H1 (cell line): ENCODE measurements at places on chromosomes 7 and 10.
A peak's percentile ranks its signal among the peaks of the same experiment; 100 is the strongest.

GRCh38 chr7:149558149-149558861, 60.7 kb upstream of the ZNF746 start:
- no peaks in the 10 kb centered on the region for H3K27me3 ChIP-seq
- H3K36me3 ChIP-seq = no peaks in the 10 kb centered on the region
- H3K27ac ChIP-seq = no peak overlapping the region
- H3K4me1 ChIP-seq = no peaks in the 10 kb centered on the region
- H3K4me3 ChIP-seq = no peak overlapping the region
- no peak for DNase-seq

GRCh38 chr10:100519311-100520051, at the start of gene SEC31B:
TSS of gene SEC31B (minus strand) at chr10:100519861. CDS start at chr10:100516952, 2,909 bp downstream.
- peaks cover 11% of the 10 kb centered on the region for H3K36me3 ChIP-seq
- DNase-seq = no peak
- peaks cover 3% of the 10 kb centered on the region; the same call in 1 of the 2 replicates for H3K4me1 ChIP-seq

- H3K27ac ChIP-seq = no peak overlapping the region
- DNase-seq = no peak
- H3K4me1 ChIP-seq = no peaks in the 10 kb centered on the region
- no peak overlapping the region for H3K4me3 ChIP-seq
- no peaks in the 10 kb centered on the region for H3K27me3 ChIP-seq
Observed at GRCh38 chr10:100128951-100129350, 47.3 kb upstream of the CPN1 start.

DNA sequence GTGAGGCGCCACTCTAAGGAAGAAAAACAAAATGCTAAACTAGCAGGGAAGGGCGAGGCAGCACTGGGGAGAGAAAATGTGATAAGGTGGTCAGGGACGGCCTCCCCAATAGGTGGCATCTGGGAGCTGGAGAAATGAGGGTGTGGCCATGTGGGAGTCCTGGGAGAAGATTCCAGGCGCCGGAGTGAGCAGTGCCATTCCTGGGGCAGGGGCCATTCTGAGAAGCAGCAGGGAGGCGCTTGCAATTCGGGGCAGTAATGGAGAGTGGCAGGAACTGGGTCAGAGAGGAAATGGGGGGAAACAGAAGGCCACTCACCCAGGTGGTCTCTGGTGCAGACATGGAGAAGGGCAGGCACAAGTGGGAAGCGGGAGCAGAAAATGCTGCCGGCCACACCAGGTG, 61.8 kb upstream of the LRRC18 start:
- H3K4me3 ChIP-seq = no peak overlapping the region
- H3K27me3 ChIP-seq = no peaks in the 10 kb centered on the region
- H3K27ac ChIP-seq = no peak overlapping the region
- DNase-seq = peak; percentile 57

DNA sequence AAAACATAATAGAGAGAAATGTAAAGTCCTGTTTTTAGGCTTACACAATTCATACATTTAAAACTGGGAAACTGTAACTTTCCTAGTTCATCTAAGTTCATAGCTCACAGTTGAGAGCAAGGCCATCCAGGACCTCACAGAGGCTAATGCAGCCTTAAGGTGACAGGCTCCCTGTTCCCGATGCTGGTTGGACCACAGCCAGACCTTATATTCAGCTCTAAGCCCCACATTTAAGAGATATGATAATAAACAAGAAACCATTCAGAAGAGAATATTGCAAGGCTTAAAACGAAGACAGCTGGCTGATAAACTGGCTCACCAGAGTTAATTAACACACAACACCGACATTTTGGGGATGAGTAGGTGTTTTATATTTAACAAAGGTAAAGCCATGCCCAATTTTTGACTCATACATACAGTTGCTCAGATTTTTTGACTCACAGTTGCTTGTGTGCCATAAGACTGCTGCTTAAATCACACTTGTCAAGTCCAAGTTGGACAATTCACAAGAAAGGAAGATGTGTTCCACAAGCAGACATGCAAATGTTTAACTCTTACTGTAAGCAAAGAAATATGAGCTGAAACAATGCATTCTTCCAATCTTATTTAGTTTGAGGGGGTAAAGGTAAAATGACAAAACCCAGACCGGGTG, 41.1 kb upstream of the TMEM213 start:
- peaks cover 10% of the 10 kb centered on the region for H3K4me1 ChIP-seq
- no peaks in the 10 kb centered on the region for H3K36me3 ChIP-seq
- H3K27ac ChIP-seq = no peak overlapping the region
- H3K4me3 ChIP-seq = no peak overlapping the region
- DNase-seq = no peak
- no peaks in the 10 kb centered on the region for H3K27me3 ChIP-seq

- no peaks in the 10 kb centered on the region for H3K4me1 ChIP-seq
- H3K4me3 ChIP-seq = peak overlapping the region; percentile 61
- no peak for DNase-seq
- no peaks in the 10 kb centered on the region; the same call in 1 of the 2 replicates for H3K27me3 ChIP-seq
- no peak overlapping the region for H3K27ac ChIP-seq
Observed at GRCh38 chr7:53218730-53219504, 183.5 kb downstream of the POM121L12 start.
